Spleen (tissue), 13 donors: ENCODE measurements at places on chromosomes 2 and 18.
A peak's percentile ranks its signal among the peaks of the same experiment; 100 is the strongest.

GRCh38 chr18:65124633-65125032, 626.2 kb upstream of the CDH7 start:
- DNase-seq = no peak

DNA sequence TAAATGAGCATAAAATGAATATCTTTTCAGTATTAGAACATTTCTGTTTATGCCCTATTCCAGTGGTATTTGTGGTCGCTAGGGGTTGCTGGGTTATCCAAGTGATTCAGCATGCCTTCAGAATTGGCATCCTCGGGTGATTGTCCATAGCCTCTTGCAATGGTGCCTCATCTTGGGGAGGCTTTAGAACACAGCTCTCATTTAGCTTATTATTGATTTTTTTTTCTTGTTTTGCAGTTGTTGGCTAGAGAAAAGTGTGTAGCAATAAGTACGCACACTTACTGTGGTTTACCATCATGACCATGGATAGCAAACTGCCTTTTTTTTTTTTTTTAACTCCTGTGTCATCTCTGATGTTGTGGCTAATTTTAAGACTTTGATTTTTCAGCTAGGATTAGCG, 33.6 kb downstream of the PLEKHA3 start:
- DNase-seq = no peak

DNA sequence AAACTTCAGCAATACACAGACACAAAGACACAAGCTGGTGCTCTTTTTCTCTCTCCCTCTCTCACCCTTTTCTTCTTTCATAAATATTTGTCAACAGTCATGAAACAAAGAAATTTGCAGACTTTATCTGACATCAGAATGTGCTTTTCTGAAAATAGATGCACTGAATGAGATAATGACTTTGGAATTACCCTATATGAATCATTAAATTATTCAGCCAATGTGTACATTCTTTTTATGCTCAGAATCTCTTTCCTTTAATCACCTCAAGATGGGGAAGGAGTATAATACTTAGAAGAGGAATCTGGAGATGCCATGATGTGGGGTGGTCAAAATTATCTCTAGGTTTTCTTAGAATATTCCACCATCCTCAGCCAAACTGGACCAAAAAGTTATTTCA, 289.9 kb downstream of the LRRTM1 start:
- DNase-seq = no peak

DNA sequence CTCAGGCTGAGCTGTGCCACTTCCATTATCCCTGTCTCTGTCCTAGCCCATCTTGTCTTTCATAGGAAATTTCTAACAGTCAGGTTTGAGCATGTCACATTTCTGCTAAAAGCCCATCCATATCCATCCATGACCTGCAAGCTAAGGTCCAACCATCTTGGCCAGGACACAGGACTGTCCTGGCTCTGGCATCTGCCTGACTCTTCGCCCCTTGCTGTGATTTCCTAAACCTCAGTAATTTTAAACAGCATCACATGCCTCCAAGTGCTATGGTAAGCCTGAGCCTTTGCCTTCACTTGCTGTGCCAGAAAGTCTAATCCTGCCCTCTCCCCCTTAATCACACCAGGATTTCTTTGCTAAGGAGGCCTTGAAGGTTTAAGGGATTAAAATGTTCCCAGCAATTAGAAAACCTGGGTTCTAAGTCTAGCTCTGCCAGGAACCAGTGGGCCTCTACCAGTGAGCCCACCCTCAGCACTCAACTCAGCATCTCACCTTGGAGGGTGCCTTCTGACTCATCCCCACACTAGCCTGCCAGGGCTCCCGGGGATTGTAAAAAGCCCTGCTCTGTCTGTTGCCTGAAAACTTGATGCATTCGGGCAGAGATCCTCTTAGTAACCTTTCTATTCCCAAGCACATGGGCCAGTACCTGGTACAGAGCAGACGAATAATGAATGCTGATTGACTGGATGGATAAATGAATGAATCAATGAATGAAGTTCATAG, 411.0 kb downstream of the LRATD1 start:
- no peak for DNase-seq

DNA sequence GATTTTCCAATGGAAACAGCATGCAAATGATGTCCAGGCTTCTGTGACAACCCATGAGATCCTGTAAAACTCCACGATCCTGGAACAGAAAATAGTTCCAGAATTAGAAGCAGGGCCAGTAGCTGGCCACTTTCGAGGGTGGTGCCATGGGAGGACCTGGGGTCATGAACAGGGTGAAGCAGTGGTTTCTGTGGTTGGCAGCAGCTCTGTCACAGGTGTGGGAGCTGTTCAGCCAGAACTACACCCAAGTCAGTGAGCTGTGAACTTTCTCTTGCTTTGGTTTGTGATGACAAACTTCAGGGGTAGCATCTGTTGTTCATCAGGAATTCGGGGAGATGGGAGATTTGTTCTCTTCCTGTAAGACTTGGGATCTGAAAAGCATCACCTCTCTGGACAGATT, 314.4 kb upstream of the NT5C1B start:
- DNase-seq = peak; percentile 69

- no peak for DNase-seq
Measured at GRCh38 chr2:154097833-154098398, 226.2 kb downstream of the GALNT13 start.

GRCh38 chr2:242040303-242040655, 170.8 kb downstream of the RTP5 start:
- peak; percentile 71 for DNase-seq

DNA sequence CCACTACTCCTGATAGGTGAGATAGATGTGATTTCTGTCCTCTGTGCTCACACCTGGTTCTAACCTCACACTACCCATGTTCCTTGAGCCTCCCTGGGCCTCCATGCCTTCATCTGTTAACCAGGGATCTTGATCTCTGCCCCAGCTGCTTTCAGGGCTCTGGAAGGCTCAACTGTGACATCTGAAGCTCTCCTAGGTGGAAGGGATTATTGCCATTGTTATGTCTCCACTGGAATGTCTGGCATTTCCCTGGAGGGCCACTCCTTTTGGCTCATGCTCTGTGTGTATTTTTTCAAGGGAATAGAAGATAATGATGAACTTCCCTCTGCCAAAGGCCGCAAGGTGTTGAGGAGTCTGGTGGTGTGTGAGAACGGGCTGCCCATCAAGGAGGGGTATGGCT, 41.2 kb downstream of the PCARE start:
- DNase-seq = no peak

DNA sequence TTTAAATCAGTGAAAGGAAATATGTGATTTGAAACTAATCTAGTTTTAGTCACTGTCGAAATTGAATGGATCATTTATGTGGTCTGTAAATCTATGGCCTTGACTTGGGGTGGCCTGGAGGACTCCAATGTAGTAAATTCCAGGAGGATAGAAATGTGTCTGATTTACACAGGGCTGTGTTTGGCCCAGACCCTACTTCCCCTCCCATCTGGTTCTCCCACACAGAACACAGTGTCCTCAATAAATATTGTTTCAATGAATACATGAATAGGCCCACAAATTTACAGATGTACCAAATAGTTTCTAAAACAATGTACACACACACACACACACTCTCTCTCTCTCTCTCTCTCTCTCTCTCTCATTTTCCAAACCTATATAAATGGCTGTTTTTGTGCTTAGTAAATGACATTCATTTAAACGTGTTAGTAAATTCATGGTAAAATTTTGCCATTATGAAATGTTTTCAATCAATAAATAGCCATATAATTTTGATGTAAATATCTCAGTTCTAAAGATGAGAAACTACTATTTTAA, 1.9 kb downstream of the CCDC68 start:
- DNase-seq = no peak

GRCh38 chr18:49819823-49820671, 6.7 kb upstream of the ACAA2 start:
- DNase-seq = no peak

DNA sequence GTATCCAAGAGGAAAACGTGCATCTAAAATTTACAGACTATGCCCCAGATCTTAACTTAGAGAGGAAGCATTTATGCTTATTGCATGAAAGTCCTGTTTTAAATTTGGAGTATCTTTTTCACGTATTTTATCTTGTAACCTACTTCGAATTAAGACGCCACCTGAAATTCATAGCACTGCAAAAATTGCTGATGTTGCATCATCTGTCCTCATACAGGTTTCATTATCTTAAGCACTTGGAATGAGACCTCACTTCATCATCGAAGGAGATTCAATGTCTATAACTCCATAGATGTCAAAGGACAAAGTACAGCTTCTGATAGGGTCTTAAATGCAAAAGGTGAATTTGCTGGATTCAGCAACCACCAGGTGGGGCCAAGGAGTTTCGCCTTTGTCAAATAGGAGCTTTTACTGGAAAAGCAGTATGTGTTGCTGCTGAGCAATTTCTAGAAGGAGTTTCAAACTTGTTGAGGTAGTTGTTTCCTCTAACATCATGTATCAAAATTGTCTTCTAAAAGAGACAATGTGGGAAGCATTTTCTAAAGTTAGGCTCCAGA, 106.4 kb upstream of the CCDC85A start:
- DNase-seq = no peak

DNA sequence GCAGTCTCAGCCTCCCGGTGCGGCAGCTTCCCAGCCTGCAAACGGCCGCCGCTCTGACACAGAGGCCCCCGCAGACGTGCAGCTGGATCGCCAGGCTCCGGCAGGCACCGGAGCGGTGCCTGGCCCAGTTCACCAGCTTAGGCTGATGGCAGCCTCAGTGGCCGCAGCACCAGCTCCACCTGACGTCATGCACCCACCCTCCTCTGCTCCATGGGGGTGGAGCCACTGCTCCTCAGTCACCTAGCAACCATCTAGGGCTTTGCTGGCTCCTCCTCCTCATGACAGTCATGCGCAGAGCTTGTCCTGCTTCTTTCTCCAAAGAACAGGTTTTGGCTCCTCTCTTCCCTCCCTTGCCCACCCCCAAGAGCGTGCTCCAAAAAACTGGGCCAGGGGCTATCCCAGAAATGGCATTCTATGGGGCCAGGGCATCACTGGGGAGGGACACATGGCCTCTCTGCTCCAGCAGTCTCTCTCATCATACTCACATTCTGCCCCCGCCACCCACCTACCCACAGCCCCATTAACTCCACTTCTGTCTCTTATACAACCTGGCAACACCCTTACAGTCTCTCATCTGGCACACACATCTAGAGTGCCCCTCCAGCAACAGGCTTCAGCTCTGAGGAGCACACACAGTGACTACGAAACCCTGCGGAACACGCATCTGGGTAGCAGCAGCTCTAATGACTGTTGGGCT, 5.5 kb downstream of the DCTN1 start:
- DNase-seq = no peak

- no peak for DNase-seq
Measured at GRCh38 chr2:216857131-216857550, 2.7 kb downstream of the TNP1 start.

- DNase-seq = no peak
Measured at GRCh38 chr18:28075501-28075900, 101.4 kb downstream of the CDH2 start.

DNA sequence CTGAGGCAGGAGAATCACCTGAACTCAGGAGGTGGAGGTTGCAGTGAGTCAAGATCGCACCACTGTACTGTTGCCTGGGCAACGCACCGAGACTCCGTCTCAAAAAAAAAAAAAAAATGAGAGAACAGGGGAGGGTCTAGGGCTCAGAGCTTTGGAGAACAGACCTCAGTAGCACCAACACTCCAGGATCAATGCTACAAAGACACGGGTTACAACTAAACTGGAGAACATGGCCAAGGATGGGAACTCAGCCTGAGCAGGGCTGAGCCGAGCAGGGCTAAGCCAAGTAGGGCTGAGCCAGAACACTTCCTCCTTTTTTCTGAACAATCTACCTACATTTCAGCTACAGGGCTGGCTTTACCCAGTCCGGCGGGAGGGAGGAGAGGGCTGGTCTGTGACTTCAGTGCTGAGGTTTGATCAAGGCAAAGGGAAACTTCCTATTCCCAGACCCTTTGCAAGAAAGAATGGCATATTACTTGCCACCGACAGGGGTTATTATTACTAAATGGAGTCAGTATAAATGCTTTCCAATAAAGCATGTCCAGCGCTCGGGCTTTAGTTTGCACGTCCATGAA, 2.9 kb upstream of the CASP8 start:
- DNase-seq = peak; percentile 89

- DNase-seq = no peak
Measured at GRCh38 chr2:28358668-28359201, 33.9 kb upstream of the FOSL2 start.

DNA sequence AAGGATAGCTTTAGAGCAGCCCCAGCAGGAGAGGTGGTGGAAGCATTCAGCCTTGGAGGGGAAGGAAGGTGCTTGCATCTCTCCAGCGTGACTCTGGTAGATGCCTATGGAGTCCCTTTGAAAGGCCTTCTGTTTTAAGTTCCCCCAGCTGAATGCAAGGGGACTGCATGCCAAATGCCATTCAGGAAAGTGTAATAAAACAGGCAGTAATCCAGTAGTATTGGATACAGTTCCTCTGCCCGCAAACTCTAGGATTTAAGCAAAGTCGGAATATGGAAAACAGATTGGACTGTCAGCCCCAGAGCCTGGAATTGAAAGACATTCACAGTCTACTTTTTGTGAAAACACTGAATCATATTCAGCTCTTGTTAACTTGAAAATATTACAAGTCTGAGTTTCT, 125.2 kb upstream of the GAREM1 start:
- DNase-seq = no peak

- DNase-seq = no peak
Measured at GRCh38 chr2:102606353-102606752, 13.0 kb upstream of the SLC9A2 start.

DNA sequence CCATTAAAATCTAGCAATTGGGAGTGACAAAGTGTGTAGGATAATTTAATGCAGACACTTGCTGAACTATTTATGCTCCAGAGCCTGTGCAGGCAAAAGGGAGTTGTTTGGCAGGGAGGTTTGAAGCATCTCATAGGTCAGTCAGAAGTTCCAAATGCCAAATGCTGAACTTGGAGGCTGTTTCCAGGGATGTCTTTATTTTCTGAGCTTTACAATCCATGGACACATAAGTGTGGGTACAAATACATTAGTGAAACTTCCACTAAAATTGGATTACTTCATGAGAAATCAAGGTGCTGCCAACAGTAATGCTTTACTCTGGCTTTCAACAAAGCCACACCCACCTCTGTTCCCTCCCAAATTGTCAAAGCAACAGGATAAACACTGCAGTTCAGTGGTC, 422.1 kb upstream of the SETBP1 start:
- no peak for DNase-seq

DNA sequence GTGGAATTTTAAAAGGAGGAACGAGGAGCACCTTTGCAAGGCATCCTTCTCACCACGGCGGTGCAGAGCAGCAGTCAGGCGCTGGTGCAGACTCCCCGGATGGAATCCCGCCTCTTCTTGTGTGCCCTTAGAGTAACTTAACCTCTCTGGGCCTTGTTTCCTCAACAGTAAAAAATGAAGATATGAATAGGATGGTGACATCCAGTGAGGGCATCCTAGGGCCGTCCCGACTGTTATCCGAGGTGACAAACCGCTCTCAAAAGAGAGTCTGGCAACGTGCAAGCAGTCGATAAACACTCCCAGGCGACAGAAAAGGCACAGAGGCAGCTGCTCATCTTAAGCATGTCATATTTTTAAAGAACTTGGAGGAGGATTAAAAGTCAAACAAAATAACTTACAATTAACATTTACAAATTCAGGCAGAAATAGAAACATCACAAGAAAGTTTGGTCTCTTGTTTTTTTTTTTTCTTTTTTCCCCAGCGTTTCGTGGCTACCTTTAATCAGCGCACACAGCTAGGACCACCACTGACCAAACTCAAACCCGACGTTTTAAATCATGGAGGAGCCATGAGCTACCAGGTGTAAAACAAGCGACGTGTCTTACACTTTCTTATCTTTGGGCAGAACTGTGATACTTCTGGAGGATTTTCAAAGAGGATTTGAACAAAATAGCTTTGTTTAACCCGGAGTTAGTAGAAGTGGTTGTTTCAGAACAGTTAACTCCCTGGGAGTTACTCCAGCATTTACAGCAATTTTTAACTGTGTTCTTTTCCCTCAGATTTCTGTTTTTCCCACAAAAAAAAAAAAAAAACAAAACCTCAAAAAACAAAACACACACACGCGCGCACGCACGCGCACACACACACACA, 2.1 kb downstream of the MBP start:
- peak; percentile 77 for DNase-seq
